ENCODE measurements at places on chromosomes 12 and 14.
A peak's percentile ranks its signal among the peaks of the same experiment; 100 is the strongest.

GRCh38 chr12:110920324-110920910 lies at the start of gene MYL2:
TSS of gene MYL2 (minus strand) at chr12:110920579. CDS start at chr12:110920529, 50 bp downstream.
- DNase-seq, result no peak

GRCh38 chr14:88128816-88129215 lies 123.9 kb downstream of the GPR65 start:
- DNase-seq, result no peak

DNA sequence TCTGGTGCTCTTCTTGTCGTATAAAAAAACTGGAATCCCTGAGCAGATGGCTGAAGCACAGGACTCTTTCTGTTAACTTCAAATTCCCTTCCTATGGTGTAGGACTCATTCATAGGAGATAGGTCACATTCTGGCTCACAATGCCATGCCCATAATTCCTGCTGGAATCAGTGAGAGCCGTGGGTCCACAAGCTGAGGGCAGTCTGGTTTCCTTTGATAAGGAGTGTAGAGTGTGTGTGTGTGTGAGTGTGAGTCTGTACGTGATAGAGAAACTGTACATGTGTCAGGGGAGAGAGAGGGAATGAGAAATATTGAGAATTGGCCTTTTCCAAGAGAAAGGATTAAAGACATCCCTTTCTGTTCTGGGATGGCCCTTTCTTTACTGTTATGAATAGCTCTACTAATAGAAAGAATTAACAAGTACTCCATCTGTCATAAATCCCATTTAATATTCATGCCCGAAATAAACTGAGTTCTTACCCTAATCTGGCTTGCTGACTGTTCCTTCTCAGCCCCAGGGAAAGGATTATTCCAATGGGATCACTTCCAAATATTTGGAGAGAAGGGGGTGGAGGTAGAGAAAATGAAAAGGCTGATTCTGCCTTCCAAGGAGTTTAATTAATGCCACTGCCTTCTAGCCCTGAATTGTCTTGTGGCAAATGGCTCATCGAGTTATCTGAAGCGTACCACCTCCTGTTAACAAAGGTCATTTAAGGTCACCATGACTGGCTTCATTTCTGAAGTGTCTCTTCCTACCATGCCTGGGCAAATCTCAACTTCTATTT lies 79.0 kb downstream of the TMX1 start:
- no peak for DNase-seq

GRCh38 chr14:104451474-104451873 lies 128.1 kb upstream of the C14orf180 start:
- DNase-seq, result no peak

DNA sequence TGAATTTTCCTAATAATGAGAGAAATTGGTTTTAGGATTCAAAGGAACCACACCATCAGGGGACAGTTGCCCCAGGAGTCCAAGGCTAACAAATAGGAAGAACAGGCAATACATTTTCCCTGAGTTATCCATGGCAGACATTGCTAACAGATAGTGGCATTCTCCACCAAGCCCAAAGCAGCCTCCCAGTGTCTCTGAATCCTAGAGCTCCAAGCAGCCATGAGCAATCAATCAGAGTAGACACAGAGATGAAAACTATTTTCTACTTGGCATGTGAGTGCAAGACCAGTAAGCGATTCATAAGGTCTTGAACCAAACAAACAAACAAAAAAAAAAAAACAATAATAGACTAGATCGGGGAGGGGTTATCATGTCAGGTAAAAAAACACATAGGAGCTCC lies 515.7 kb downstream of the MED13L start:
- DNase-seq, result no peak

DNA sequence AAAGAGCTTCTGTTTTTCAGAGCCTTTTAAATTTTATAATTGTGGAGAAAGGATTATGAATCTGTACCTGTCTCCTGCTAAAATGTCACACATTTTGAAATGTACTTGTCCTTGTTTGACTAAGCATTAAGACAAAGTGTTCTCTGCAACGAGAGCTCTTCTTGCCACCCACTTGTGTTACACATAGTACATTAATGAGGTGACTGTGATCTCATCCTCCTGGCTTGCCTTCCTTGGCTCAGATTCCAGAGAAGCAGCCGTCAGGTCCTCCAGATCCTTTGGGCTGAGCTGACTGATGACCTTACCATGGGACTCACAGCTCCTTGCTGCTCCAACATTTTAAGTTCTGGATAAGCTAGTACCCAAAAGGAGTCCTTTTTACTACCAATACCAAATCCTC lies 81.4 kb downstream of the BBS10 start:
- DNase-seq, result no peak

- no peak for DNase-seq
Measured at GRCh38 chr12:11568155-11568761, 81.2 kb upstream of the ETV6 start.

DNA sequence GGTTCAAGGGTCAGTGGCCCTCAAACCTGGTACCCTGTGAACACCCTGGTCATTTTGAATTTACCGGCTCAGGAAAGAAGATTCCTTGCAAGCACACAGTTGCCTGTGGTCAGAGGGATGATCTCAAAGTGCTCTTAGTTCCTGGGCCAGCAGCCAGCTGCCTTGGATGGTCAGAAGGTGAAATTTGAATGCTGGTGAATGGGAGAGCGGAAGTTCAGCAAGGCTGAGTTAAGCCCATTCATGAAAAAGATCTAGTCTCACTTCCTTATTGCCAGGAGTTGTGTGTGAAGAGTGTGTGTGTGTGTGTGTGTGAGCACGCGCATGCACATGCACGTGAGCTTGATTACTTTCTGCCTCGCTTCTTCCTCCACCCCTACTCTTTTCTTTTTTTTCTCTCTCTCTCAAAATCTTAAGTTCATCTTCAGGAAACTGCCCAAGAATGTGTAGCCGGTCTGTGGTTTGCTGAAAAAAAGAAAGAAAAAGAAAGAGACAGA lies 155.5 kb upstream of the CCND2 start:
- peak; percentile 61 for DNase-seq

GRCh38 chr12:107528731-107529365 lies 156.8 kb upstream of the PWP1 start:
- DNase-seq, result no peak

- DNase-seq, result no peak
Measured at GRCh38 chr14:56241461-56241860, 123.2 kb downstream of the PELI2 start.

DNA sequence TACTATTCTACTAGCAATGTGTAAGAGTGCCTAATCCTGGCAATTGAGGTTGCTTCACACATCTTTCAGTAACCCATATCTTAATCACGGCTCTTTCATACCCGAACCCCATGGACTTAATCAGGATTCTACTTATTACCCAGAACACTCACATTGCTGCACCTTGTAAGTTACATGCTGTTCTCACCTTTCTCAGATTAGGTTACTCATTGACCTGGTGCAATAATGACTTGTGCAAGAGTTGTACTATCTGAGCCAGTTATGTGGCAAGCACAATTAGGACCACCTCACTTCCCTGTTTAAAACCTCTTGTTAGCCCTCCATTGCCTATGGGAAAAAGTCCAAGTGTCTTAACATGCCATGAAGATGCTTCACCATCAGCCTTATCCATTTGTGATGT lies 306.7 kb upstream of the E2F7 start:
- no peak for DNase-seq

Data from CD4-positive, alpha-beta T cell treated with Interferon alpha-2 for 1 hour (primary cell).